ENCODE measurements at places on chromosomes 12 and 14.

- DNase-seq = no peak
Measured at GRCh38 chr12:53613821-53614220, 12.4 kb downstream of the ATF7 start.

- DNase-seq = peak; percentile 68
Measured at GRCh38 chr12:14403711-14404196, 38.3 kb downstream of the ATF7IP start.

- DNase-seq = no peak
Measured at GRCh38 chr12:123271001-123271668, 521 bp downstream of the CDK2AP1 start.

DNA sequence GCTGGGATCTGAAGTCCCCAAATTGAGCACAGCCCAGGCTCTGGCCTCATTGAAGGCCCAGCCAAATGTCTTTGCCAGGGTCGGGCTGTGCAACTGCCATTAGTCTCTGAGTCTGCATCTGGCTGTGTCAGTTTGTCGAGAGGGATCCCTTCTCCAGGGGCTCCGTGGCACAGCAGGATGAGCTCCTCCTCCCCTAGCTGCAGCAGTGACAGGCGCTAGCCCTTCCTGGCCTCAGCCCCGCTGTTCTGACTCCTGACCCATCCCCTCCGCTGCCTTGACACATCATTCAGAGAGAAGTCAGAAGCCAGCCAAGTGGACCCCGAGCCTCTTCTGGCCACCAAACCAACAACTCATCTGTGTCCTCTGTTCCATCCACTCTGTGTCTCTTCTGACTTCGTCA is 188.3 kb downstream of the CALM1 start:
- no peak for DNase-seq

DNA sequence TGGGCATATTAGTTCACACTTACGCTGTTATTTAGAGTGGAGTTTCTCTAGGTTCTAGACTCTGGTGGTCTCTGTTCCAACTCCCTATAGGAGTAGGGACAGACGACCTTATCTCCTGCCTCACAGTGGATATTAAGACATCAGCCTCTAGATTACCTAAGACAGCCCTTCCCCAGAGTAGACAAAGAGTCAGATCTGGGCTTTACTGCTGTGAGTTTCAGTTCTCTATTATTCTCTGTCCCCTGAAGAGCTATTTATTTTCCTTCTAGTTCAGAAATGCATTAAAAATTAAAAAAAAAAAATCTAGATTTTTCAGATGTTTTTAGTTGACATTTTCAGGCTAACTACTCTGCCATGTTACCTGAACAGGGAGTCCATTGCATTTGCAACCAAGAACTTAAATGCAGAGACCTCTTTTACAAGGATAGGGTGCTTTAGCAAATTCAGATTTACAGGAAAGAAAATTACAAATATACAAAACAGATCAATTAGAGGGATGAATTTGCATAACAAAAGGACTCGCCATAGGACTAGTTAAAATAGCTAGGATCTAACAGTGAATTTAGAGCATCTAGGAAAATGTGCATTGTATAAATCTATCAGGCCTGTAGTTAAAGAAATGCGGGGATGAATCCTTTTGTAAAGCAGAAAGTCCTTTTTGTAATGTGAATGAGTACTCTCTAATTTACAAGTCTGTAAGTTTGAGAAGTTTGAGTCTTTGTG is 381.4 kb downstream of the APAF1 start:
- DNase-seq = no peak

DNA sequence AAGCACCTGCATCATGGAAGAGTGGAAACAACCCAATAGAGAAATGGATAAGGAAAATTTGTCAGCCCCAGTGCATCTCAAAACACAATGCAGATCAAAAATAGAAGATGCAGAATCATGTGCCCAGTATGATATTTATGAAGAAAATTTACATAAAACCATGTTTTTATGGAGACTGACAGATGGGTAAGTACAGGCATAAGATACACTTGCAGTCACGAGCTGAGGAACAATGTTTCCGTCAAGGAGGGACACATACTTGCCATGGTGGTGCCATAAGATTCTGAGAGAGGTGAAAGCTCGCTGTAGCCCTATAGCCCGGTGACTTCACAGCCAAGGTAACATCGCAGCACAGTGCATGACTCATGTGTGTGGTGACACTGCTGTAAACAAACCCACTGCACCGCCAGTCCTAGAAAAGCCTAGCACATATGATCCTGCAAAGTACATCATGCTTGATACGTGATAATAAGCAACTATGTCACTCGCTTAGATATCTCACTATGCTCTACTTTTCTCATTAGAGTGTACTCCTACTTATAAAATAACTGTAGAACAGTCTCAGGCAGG is 112.6 kb downstream of the RIMBP2 start:
- no peak for DNase-seq

DNA sequence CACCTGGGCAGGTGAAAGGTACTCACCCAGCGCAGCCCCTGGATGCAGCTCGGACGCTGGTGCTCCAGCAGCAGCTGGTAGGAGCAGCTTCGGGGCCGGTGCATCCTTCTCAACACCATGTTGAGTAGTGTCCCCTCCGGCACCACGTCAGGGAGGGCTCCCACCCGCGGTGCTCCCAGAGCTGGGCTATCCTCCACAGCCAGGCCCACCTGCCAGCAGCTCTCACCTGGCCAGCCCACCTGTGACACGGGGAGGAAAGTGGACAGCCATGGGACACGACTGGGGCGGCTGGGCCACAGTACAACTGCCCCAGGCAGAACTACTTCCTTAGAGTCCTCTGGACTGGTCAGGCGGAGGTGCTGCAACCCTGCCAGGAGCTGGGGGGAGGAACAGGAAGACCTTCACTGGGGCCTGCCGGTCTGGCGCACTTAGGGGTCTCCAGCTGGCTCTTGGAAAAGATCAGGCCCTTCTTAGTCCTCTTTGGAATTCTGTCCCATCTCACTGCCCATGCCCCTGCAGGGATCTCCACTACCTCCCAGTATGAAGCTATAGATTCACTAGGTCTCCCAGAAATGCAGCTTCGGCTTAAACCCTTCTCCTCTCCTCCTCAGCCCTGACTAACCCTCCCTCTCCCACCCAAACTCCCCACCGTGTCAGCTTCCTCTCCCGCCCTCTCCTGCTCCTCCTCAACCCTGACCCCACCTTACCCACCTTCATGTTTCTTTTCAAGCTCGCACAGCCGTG is 668 bp downstream of the RAPGEF3 start:
- DNase-seq = no peak

DNA sequence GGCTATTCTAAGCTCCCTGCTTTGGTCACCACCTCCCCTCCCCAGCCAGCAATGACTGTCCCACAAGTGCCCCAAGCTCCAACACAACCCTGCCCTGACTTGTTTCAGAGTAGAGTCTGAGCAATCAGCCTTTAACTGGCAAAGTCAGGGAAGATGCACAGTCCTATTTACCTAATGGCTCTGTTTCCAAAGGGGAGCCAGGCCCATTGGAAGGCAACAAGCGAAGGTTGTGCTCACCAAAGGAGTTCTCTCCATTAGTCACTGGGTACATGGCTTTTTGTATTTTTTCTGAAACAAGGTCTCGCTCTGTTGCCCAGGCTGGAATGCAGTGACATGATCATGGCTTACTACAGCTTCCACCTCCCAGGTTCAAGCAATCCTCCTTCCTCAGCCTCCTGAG is 267.1 kb upstream of the CRY1 start:
- DNase-seq = no peak

DNA sequence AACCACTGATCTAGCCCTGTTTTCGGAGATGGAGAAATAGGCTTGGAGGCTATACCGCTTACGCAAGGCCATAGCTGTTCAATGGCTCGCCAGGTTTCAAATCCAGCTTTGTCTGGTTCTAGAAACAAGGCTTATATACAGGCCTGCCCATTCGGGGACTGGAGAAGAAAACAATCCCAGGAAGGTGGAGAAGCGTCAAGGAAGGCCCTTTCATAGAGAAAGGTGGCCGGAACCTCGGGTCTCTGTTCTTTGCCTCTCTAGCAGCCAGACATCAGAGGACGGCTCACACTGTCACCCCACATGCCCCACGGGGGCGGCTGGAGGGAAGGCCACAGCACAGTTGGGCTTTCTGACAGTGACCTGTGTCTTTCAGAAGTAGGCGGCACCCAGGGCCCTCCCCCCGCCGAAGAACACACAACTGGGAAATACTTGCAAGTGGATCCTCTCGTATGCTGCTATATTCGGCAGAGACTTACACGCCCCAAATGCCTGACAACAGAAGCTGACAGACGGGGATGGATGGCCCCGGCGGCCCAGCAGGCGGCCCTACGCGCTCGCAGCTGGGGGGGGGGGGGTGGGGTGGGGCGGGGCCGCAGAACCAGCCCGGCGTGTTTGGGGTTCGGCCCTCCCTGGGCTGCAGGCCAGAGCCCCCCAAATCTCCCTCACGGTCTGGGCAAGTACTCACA is 4.5 kb upstream of the SETD1B start:
- peak; percentile 30 for DNase-seq

GRCh38 chr12:46830731-46831334 is 5.0 kb upstream of the SLC38A4 start:
- no peak for DNase-seq

- DNase-seq = no peak
Measured at GRCh38 chr14:87179936-87180335, 813.0 kb downstream of the GALC start.

- DNase-seq = no peak
Measured at GRCh38 chr14:95111507-95112164, 45.7 kb downstream of the DICER1 start.

- no peak for DNase-seq
Measured at GRCh38 chr12:64639466-64639865, 29.2 kb downstream of the RASSF3 start.

DNA sequence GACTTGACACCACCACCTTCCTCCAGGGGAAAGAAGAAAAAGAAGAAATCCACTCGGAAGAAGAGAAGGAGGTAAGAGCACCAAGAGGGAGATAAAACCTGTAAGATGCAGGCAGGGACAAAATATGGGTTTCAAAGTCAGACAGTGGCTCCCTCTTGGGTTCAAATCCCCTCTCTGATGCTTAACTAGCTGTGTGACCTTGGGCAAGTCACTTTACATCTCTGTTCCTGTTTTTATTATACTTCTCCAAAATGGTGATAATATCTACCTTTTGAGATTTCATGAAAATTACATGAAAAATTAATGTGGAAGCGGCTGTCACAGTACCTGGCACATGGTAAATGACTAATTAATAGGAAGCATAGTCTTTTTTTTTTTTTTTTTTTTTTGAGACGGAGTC is 64.4 kb upstream of the HSPB8 start:
- DNase-seq = no peak

DNA sequence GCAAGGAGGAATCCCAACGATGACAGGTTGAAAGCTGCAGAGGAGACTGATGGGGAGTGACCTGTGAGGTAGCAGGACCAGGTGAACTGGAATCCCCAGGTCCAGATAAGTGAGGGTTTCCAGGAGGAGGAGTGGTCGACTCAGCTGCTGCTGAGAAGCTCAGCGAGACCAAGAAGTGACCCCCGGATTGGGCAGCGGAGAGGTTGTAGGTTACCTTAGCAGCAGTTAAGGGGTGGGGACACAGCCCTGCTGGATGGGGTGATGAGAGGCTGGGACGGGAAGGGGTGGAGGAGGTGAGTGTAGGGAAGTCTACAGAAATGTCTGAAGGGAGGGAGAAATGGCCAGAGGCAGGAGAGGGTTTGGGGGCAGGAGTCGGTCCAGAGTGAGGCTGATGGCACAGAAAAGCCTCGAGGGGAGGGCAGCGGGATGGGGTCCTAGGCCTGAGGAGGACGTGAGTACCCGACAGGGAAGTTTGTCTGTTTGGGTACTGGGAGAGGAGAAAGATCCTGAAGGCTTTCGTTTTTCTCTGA is 2.6 kb upstream of the RCOR1 start:
- DNase-seq = no peak

- no peak for DNase-seq
Measured at GRCh38 chr12:69905801-69906200, 80.8 kb downstream of the MYRFL start.

- no peak for DNase-seq
Measured at GRCh38 chr14:76550534-76550933, 174.6 kb downstream of the ESRRB start.

DNA sequence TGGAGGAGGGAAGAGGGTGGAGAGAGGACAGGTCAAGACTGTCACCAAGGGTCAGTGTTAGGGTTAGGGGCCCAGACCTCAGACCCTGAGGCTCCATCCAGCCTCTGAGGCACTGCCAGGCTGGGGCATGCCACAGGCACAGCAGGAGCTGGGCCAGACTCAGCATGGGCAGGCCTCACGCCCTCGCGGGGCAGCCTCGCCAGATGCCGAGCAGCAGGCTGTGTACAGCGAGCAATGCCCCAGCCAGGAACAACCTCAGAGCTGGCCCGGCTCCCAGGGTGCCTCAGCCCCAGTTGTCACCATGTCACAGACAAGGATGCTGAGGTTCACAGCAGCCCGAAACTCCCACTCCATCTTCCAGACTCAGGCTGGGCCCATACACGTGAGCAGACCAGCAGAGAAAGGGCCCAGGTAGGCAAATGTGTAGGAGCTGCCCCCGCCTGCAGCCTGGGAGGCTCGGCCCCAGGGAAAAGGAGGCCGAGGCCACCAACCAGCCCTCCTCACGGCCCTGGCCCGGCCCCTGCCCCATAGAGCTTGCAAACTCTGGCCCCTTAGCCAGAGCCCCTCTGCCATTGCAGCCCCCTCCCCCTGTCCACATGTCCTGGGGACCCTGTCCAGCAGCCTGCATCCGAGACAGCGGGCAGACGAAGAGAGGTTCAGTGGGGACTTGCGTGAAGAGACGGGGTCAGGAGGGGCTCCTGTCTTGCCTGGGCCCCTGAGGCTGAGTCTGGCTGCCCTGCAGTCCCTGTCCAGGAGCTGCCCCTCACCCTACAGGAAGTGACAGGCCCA is 7.5 kb downstream of the C14orf180 start:
- peak; percentile 58 for DNase-seq

DNA sequence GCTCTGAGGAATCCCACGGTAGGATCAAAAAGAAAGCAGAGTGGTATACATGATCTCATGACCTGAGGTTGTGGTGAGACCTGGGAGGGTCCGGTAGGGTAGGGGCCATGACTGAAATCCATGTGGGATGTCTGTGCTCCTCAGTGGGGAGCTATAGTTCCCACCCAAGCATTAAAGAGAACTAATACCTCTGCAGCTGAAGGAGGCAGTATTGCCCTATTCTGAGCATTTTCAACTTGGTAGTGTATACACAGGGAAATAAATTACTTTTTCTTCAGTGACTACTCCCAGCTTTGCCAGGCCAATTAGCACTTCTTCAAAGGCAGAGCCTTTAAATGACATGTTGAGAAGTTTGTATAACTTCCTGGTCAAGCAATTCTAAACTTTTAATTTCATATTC is 613.8 kb downstream of the KCNH5 start:
- no peak for DNase-seq

- no peak for DNase-seq
Measured at GRCh38 chr12:54968181-54968730, 16.3 kb downstream of the TESPA1 start.

DNA sequence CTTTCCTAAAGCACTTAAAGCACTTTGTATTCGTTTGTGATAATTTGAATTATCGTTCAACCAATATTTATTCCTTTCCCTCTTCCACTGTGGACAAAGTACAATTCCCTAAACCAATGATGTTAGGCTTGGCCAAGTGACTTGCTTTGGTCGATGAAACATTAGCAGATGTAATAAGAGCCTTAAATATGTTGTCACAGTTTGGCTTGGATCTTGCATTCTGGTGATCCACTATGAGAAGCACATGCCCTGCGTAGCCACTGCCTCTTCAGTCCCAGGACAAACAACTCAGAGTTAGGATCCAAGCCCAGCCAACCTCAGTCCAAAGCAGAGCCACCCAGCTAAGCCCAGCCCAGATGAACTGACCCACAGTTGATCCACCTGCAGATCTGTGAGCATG is 8.4 kb upstream of the C12orf75 start:
- no peak for DNase-seq

GRCh38 chr14:102984336-102985102 is 62.1 kb downstream of the AMN start:
- DNase-seq = no peak

All from DMS 273 treated with DMSO at 0.1 percent for 48 hours (cell line).